Activated naive CD4-positive, alpha-beta T cell (primary cell): ENCODE measurements at places on chromosomes 1 and 21.

GRCh38 chr1:90204023-90204590 is 209.2 kb downstream of the ZNF326 start:
- no peak for DNase-seq

DNA sequence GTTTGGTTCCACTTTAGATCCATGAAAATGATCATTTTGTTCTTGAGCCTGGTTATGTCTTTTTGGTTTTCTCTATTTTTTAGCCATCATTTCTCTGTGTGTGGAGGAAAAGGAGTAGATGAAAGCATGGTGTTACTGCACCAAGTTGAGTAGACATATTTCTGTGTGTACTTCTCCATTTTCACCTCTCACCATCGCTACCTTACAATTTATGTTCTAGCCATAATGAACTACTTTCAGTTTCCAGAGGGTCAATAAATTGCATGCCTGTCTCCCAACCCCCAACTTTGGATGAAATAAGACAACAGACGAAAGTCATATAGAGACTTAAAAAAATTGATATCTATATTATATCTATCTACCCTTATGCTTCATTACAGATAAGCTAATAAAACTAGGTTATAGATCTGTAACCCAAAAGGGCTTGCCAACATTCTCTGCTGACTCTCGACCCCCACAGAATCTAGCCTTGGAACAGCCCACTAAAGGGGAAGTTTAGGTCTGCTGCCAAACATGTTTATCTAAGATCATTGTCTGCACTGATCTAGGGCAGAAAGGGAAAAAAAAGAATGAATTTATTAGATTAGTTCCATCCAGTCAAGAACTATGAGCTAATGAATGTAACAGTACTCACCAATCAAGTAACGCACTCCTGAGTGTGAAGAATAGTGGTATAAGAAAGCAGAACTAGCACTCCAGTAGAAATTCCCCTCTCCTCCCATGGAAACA is 7.5 kb upstream of the MAN1A2 start:
- DNase-seq, result no peak

- no peak for DNase-seq
These were observed 57.5 kb downstream of the KIF26B start for GRCh38 chr1:245212221-245212710.

GRCh38 chr1:99503276-99503747 is 142.6 kb upstream of the PALMD start:
- no peak for DNase-seq
